ENCODE measurements at places on chromosomes 13 and 19. TPM values are rescaled to one million over a fixed set of nuclear protein-coding genes. Genes with fewer than 3 reads are reported as not detected.

DNA sequence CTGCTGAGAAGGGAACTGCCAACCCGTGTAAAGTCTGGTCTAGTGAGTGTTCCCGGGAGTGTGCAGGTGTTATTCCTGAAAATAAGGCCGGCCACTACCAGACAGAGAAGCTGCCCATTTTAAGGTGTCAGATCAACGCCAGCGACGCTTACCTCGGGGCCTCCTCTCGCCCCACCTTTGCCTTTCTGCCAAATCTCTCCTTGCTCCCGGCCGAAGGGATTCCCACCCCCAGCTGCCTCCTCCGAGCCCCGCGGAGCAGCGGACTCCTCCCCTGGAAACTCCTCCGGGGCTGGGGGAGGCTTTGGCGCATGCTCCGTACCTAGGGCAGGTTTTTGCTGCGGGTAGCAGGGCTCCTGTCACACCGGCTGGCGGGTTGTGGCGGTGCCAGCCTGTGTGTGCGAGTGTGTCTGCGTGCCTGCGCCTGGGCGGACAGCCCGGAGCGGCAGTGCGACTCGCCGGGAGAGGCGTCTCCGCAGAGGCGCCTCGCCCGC, at the start of gene HS6ST3:
HS6ST3 (plus strand) TSS at position 359 of the 491 bp plus-strand sequence.
- DNase-seq: no peak

DNA sequence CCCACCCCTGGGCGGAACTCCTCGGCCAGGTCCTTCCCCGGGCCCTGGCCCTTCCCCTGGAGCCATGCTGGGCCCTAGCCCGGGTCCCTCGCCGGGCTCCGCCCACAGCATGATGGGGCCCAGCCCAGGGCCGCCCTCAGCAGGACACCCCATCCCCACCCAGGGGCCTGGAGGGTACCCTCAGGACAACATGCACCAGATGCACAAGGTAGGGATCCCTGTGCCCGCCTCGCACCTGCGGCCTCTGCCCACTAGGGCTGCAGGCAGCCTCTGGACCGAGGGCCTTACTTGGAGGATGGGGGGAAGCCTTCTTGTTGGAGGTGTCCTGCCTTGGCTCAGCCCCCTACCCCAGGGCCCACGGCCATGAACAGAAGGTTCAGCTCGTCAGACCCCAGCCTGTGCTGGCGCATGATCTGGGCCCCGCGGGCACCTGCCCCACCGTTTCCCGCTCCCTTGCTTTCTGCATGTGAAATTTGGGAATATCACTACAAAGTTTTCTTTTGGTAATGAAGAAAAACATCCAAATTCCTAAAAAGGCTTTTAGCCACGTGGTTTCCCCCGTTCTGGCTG, 23.4 kb downstream of the SMARCA4 start:
- DNase-seq: no peak

- no peak for DNase-seq
Observed at GRCh38 chr13:107817647-107818287, 397.6 kb downstream of the LIG4 start.

Gene PRSS57
- not detected for total RNA-seq

Gene UPF3A
- total RNA-seq: 76.8 TPM

DNA sequence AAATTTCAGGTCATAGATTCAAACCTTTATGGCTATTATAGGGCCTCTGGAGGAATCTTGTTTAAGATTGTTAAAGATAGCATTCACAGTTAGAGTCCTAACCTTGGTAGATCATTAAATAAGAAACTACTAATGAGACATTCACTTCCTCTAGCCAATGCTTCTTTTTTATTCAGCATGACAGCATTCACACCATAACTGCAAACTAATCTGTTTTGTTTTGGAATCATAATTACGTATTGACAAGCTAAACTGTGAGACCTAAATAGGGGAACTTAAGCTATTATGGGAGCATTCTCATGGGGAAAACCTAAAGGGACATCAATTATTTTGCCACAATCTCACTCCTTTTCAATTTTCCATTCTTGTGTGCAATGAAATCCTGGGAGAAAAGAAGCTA, 653.8 kb downstream of the PCDH9 start:
- no peak for DNase-seq

- no peak for DNase-seq
Observed at GRCh38 chr13:99956473-99957349, 14.9 kb downstream of the ZIC5 start.

Gene BEST2
- not detected for total RNA-seq

Gene CYP2F1
- total RNA-seq: not detected

DNA sequence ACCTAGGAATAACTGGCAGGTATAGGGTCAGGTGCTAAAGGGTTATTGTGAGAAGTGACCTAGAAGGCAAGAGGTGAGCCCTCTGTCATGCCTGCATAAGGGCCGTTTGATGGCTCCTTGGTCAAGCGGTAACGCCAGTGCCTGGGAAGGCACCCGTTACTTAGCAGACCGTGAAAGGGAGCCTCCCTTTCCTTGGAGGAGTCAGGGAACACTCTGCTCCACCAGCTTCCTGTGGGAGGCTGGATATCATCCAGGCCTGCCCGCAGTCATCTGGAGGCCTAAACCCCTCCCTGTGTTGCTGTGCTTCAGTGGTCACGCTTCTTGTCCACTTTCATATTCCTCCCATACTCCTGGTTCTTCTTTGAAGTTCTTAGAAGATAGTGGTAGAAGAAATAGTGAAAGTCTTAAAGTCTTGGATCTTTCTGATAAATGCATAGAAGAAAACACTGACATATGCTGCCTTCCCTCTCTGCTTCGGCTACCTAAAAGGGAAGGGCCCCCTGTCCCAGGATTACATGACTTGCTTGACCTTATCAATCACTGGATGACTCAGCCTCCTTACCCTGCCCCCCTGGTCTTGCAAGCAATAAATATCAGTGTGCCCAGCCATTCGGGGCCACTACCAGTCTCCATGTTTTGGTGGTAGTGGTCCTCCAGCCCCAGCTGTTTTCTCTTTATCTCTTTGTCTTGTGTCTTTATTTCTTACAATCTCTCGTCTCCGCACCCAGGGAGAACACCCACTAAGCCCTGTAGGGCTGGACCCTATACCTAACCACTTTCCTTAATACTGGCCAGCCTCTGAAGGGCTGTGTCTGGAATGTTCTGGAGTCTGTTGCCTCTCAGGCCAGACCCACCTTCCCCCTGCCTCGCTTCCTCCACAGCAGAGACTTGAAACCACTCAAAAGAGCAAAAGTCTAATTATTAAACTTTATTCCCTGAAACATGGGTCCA, 16.1 kb upstream of the ABCC4 start:
- DNase-seq: no peak

DNA sequence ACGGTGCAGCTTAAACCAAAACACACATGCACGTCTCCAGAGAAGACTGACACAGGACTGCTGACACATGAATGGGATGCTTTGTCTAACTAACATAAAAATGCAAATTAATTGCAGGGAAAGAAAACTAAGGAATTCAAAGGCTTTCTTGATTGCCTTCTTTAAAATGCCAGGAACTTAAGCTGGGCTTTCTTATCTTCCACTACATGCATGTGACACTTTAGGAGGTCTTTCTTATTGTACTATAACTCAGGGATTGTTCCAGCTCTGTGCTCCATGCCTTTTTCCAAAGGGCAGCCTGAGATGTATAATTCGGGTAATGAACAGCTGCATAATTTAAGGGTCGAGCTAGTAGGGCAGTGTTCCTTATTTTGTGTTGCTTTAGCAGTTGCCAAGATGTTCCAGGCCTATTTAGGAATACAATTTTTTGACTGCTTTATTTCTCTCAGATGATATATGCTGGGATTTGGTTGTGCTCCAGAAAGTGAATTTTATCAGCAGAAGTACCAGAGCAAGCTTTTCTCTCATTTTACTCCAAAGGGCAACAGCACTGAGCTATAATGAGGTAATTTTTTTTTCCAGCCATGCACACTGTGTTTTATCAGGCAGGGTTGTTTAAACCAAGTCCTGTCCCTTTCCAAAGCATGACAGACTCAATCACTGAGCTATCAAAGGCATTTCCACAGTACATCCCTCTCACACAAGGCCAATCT, 885.2 kb downstream of the PCDH9 start:
- no peak for DNase-seq

Gene CD70
- 8.4 TPM for total RNA-seq

DNA sequence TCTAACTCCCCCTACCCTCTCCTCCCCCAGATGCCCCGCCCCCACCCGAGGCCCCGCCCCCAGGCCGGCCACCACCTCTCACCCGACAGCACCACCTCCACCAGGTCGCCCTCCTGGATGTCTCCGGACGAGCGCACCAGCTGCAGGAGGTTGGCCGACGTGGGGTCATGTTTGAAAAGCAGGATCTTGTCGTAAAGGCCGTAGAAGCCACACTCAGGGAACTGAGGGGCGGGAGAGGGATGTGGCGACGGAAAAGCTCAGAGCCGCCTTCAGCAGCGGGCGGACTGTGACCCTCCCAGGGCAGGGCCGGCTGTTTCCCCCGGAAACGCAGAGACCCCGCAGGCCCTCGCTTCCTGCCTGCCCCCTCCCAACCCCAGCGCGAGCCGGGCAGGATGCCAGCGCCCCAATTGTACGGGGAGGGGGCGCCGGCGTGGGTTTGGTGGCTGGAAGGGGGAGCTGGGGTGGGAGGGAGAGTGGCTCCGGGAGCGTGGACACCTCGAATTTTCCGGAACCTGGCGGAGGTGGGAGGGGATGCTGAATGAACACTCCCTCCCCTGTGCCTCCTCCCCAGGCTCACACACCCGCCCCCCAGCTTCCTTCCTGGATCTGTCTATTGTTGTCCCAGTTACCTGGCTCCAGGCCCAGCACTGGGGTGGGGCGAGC, 3.0 kb downstream of the PRKD2 start:
- DNase-seq: peak; percentile 63

DNA sequence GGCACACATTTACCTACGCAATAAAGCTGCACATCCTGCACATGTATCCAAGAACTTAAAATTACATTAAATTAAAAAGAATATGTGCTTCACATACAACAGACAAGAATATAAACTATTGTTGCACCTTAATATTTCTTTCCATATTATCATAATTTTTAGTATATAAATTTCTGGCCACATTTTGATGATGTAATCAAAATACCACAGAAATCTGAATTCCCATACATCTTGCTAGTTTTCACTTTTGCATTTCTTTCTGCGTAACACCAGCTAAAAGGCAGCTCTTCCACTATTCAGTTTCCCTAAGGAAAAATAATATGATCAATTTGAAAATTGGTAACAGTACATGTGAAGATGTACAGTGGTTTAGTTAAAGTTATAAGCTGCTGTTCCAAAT, 42.6 kb downstream of the FGF14 start:
- no peak for DNase-seq

GRCh38 chr19:44960906-44961728, 5.9 kb downstream of the CLPTM1 start:
- no peak for DNase-seq

- DNase-seq: no peak
Observed at GRCh38 chr13:51799261-51799660, 4.7 kb downstream of the DHRS12 start.

Gene PSPN
- 2.0 TPM for total RNA-seq

GRCh38 chr13:40408602-40409001, 257.8 kb downstream of the FOXO1 start:
- no peak for DNase-seq

DNA sequence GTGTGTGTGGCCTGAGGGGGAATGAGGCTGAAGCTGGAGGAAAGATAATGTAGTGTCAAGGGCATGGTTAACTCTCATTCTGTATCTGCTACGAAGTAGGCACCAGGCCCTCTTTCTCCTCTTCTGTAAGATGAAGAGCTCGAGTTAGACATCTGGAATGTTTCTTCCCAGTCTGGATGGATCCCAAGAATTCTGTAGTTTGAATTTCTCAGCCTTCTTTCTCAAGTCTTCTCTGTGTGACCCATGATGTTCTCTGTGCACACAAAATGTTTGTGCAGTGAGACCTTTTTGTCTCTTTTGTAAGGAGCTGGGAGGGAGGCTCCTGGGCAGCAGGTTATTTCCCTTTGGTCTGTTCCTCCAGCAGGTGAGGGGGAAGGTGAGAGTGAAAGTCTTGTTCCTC, 13.7 kb downstream of the FGF9 start:
- DNase-seq: no peak

DNA sequence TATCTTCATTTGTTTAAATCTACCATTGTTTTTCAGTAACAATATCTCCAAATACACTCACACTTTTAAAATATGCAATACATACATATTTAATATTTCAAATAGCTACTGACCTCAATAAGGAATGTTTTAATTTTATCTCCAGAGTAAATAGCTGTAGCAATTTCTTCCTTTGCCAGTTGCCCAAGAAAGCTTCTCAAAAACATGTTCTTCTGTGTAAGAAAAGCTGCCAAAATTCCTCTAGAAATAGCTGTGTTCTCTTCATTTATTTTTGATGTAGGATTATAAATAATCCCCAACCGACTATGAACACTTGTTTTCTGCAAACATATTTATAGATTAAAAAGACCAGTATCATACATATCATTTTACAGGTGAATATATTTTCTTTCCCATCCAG, 150.5 kb downstream of the UGGT2 start:
- no peak for DNase-seq

Gene GNG7
- total RNA-seq: 0.30 TPM

Gene BCL3
- total RNA-seq: 83.8 TPM

Gene RXFP2
- total RNA-seq: not detected

Gene ADPRHL1
- not detected for total RNA-seq

Gene ZNF134
- 6.7 TPM for total RNA-seq

DNA sequence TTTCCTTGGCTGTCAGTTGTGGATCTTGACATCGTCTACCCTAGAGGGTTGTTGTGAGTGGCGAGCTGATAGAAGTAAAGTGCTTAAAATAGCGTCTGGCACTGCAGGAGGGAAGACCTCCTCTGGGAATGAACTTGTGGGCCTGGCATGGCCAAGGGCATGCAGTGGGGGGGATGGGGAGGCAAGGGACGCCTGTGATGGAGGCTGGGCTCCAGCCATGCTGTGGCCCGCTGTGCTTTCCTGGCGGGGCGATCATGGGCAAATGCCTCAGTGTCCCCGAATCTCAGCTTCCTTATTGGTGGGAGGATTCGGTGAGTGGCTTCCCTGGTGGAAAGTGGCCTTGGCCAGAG, 10.7 kb downstream of the CARM1 start:
- no peak for DNase-seq

DNA sequence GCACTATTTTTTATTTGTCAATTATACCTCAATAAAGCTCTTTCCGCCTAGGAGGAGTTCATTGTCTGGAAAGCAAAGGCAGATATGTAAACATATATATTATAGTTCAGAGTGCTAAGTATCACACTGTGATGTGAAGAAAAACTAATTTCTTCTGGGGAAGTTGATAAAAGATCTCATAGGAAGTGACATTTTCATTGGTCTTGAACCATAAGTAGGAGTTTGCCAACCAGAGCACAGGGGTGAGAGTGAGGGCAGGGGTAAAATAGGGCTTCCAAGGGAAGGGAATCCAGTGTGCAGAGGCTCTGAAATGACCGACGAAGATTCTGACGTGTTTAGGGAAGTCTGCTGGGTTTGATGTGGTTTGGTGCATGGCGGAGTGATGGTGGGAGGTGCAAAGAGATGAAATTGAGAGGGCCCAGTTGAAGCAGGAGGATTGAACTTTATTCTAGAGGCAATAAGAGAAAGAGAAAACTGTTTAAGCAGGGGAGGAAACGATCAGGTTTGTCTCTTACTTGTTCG, 780 bp upstream of the GTF2F2 start:
- DNase-seq: peak; percentile 73

GRCh38 chr13:51207881-51208280, 14.3 kb upstream of the FAM124A start:
- no peak for DNase-seq
